Stimulated activated CD4-positive, alpha-beta T cell treated with anti-CD3 and anti-CD28 coated beads, Interleukin-4, amount 100 ng/mL, for 1 hour (primary cell): ENCODE measurements at places on chromosomes 4 and X.

DNA sequence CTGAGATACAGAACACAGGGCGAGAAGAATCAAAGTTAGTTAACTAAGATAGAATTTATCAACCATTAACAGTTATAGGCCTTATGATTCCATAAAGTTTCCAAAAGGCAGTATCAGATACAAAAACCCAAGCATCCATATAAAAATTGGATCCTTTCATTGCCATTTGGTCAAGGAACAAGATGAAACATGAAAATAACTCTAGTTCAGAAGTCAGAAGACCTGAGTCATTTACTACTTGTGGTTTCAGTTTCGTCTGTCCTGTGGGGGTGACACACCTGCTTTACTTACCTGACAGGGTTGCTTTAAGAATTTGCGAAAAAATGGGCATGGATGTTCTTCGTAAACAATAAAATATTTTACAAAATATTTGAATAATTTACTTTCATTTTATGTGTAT lies 130.8 kb downstream of the ANAPC10 start:
- no peak for DNase-seq

- no peak for DNase-seq
These were observed 55.4 kb downstream of the NPNT start for GRCh38 chr4:105950701-105951100.

DNA sequence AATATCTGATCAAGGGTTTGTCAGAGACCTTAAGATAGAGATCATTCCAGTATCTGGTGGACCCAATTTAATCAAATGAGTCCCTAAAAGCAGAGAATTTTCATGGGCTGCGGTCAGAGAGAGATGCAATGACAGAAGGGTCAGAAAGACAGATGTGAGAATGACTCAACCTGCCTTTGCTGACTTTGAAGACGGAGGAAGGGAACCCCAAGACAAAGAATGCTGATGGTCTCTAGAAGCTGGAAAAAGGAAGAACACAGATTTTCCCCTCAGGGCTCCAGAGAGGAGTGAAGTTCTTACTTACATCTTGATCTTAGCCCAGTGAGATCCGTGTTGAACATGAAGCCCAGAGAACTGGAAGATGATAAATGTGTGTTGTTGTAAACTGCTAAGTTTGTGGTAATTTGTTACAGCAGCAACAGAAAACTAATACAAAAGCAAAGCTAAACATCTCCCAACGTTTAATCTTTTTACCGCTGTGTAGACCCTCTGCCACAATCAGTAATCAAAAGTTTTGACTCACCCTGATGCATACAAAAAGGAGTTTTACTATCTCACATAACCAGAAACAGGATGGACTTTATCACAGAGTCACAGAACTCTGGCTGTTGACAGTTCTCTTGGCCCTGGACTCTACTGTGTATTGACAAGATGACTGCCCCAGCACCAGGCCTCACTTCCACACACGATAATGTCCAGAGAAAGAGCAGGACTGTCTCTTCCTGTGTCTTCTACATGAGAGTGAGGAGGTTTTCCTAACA lies 70.2 kb upstream of the MAGEB2 start:
- DNase-seq, result no peak

DNA sequence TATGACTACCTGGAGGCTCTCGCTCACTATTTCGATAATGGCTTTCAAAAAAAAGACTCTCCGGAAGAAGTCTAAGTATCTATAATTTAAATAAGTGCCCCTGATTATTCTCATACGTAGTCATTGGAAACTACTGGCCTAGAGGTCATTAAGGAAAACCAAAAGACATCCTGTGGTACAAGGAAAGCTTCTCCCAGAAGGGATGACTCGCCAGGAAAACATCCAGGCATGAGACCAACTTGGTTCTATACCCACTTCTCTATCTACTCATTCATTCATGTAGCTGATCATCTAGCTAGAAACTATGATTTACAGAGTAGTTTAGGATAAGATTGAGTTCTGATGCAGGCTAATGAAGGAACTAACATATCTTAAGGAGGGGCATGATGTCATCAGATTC lies 37.7 kb downstream of the SOX3 start:
- DNase-seq, result no peak

GRCh38 chr4:40238700-40239548 lies 42.1 kb downstream of the RHOH start:
- DNase-seq, result peak; percentile 64

DNA sequence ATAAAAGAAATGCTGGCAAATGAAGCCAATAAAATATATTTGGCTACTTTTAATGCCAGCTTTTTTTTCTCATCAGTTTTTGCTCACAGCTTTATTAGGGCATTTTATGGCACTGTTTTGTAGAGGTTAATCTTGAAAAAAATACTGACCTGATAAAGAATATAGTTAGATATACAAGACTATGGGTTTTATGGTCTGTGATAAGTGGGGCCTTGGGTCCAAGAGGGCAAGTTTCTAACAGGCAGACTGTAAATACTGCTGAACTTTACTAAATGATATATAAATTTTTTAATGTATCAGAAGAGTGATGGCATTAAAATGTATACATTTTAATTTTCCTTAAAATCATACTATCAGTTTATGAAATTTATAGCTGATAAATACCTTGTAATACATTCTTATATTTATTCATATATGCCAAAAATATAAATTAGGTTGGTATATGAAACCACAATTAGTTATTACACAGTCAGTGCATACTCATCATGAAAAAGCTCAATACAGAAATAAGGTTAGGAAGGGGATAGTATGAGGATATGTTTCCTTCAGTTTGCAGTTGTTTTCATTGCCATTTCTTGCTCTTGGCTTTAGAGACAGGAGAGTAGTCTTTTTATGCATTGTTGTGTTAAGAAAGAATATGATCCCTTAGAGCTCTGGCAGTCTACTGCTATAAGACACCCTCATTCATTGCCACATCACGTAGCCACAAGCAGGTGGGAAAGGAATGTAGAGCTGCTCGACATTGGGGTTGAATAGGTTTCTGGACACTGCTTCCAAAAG lies 146.6 kb downstream of the TLL1 start:
- no peak for DNase-seq

- DNase-seq, result no peak
These were observed 22.8 kb downstream of the NDST4 start for GRCh38 chr4:115090483-115091075.

GRCh38 chr4:157973297-157973696 lies 199.5 kb downstream of the GASK1B start:
- DNase-seq, result no peak

- DNase-seq, result no peak
These were observed 554 bp downstream of the PCDH7 start for GRCh38 chr4:30720661-30721184.

DNA sequence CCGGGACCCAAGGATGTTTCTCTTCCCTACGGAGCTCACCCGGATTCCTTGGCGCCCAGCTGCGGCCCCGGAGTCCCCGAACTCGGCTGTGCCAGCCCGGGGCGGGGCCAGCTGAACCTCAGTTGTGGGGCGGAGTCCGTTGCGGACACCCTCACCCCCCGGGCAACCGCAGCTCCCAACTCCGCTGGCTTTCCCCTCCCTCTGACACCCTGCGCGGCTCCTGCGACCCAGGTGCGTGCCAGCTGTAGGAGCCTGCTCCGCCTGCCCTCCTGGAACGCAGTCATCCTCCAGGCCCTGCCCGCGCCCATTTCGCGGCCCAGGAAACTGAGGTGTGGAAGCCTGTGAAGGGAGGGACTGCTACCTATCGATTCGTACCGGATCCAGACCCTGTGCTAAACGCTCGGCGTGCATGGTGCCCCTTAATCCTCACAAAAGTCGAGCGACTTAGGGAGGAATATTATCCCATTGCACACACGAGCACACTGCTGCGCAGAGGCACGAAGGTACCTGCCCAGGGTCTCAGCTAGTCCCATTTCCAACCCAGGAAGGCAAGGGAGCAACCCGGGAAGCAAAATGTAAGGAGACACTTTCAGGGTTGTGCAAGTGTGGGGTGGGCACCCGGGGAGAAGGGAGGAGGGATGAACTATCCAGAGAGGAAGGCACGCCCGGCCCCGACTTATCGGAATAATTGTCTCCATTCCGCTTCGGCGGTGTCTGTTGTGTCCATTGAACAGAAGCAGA lies 12.3 kb downstream of the MSX1 start:
- no peak for DNase-seq

- no peak for DNase-seq
These were observed 576.8 kb downstream of the GBA3 start for GRCh38 chr4:23269566-23269965.

DNA sequence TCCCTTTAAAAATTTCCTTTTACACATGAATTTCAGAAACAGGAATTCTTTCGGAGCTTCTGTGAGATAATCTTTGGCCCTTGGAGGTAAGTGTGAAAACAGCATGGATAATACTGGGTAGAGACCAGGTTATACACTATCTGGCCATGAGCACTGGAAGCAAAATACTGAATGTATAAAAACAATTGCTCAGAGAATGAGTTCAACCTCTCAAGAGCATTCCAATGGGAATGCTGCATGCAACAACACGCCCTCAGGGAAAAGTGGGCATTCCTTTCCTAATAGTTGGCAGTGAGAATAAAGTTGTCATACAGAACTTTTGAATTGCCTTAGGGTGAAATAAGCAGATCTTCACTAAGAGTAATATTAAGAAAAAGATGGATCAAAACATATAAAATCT lies 574.8 kb upstream of the DIPK2B start:
- DNase-seq, result no peak

DNA sequence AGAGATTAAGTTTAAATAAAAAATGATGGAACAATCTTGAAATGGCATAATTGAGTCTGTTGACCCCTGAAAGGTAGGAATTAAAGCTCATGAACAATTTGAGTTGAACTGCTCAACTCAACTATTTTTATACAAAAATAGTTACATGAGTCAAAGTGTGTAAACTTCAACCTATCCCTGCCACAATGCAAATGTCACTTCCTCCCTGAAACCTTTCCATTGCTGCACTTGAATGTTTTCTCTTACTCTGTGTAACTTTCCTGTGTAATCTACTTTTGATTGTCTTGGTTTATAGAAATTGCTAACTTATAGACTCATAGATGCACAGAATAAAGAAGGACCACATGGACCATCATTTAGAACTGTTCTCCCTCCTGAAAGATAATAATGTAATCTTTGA lies 218.5 kb downstream of the GBA3 start:
- DNase-seq, result no peak

DNA sequence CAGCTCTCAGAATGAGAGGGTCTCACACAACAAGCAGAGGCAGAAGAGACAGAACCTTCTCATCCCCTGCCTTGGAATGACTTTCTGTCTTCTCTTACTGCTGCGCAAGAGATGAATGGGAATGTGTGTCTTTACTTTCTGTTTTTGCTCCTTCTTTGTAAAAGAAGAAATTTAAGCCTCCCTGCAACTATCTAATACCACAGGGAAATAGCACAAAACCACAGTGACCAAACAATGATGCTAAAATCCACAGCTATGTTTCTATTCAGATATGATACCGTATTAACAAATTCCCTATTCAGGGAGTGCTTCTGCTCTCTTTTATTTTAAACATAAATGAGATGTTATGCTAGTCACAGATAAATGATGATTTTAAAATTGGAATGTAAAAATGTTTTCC lies 173.8 kb upstream of the RAI2 start:
- no peak for DNase-seq

DNA sequence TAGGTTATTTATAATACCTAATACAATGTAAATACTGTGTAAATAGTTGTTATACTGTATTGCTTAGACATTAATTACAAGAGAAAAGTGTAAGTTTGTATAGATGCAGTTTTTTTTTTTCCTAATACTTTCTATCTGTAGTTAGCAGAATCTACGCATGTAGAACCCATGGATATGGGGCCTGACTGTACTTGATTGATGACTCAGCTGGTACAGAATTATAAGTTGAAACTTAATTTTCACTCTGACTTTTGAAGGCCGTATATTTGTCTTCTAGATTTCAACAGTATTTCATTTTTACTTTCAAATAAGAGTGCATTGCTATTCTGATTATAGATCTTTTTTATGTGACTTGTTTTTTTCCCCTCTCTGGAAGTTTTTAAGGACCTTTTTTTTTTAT lies 30.8 kb upstream of the NDUFC1 start:
- DNase-seq, result no peak

- no peak for DNase-seq
These were observed 47.4 kb downstream of the C4orf33 start for GRCh38 chr4:129143359-129143758.

DNA sequence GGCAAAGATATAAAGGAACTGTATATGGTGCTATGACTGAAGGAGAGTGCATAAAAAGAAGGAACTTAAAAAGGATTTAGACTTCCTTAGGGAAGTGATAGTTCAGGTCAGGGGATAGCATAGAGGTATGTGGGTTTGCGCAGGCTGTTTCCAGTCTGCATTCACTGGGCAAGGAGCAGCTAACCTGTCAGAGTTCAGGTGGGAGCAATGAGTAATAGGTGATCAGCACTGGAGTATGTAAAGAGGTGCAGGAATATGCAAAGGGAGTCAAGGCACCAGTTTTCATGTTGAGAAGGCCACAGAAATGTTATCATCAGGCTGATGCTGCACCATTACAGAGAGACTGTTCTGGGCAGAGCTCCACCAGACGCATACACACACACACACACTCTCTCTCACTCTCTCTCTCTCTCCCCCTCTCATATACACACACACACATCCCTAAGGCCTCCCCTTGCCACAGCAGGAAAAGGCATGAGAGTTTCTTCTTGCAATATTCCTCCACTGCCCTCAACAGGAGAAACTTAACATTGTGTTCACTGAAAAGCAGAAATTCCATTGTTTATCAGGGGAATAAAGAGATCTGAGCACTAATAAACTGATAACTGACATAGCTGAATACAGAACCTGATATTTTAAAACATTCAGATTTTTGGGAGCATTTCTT lies 256.4 kb upstream of the GRID2 start:
- no peak for DNase-seq

DNA sequence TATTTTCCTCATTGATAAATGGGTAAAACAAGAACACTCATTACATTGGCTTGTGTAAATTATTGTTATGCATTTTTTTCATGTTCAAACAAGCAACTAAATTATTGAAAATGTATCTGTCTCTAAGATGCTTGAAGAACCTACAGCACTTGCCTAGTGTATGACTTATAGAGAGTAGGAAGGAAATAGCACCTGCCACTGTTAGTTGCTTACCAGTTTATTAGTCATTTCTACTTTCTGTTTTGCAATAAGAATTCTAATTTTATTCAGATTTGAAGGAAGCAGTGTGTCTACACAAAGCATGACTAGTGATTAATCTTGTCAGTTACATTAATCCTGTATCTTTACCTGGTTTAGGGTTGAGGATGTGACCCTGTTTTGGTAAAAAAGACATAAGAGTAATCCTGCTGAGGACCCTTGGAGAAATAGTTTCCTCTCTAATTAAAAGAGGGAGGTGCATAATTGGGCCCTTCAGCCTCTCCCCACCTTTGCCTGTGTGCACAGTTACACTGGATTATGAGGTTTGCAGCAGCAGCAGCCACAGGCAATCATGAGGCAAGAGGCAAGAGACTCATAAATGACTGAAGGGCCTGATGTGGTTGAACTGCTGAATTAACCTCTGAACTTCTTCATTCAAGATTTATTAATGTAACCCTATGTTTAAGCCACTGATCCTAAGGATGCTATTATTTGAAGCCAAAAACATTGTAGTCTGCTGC lies 1202.1 kb downstream of the ADGRL3 start:
- no peak for DNase-seq

DNA sequence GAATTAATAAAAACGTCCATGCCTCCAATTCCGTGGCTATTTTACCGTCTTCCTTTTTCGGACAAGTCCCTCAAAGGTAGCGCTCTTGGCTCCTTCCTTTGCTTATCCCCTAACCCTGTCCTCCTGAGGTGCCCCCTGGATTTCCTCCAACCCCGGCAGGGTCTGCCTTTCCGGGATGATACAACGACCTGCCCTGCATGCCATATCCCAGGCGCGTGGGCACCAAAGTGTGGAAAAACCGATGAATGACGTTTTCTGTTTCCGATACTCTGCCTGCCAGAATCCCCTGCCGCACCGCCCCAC lies 706 bp upstream of the CSTF2 start:
- peak; percentile 39 for DNase-seq
